ENCODE measurements at places on chromosomes 3 and 15.

DNA sequence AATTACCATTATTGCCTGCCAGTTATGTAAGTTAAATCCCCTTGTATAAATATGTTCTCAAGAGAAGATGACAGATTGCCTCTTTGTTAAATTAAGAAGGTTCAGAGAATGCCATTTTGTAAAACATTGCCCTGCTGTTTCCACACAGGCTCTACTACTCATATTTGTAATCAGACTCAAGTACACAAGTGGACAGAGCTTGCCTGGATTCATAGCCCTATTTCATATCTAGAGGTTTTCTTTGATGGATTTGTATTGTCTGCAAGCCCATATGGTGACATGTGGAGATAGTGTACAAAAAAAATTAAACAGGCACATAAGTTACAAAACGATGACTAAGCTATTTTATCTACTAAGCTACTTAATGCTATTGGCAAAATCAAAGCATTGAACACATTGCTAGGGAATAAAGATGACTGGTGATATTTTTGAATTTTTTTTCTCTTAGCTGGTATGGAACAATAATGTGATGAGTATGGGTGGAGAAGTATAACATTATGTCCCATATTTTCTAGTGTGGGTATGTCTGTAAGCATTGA lies 1286.6 kb upstream of the ALCAM start:
- no peak for DNase-seq

- no peak for DNase-seq
These were observed 7.3 kb downstream of the NGLY1 start for GRCh38 chr3:25775936-25776335.

- no peak for DNase-seq
These were observed 199.5 kb upstream of the TBL1XR1 start for GRCh38 chr3:177396733-177397132.

- no peak for DNase-seq
These were observed 2.3 kb upstream of the ZNF774 start for GRCh38 chr15:90349821-90350220.

GRCh38 chr3:7266551-7266950 lies 405.6 kb downstream of the GRM7 start:
- no peak for DNase-seq

DNA sequence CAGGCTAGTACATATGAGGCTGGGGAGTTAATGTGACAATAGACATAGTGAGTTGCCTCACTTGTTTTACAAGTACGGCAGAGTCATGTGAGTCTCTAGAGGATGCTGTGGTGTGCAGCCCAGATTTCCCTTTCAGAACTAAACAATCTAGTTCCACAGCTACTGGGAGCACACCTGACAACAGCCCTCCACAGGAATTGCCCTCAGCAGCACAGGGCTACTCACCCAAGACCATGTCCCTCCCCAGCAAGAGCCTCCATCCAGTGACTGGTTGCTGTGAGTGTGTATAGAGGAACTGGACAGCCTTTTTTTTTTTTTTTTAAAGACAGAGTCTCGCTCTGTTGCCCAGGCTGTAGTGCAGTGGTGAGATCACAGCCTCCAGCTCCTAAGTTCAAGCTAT lies 40.2 kb upstream of the UBE2E2 start:
- DNase-seq: no peak

DNA sequence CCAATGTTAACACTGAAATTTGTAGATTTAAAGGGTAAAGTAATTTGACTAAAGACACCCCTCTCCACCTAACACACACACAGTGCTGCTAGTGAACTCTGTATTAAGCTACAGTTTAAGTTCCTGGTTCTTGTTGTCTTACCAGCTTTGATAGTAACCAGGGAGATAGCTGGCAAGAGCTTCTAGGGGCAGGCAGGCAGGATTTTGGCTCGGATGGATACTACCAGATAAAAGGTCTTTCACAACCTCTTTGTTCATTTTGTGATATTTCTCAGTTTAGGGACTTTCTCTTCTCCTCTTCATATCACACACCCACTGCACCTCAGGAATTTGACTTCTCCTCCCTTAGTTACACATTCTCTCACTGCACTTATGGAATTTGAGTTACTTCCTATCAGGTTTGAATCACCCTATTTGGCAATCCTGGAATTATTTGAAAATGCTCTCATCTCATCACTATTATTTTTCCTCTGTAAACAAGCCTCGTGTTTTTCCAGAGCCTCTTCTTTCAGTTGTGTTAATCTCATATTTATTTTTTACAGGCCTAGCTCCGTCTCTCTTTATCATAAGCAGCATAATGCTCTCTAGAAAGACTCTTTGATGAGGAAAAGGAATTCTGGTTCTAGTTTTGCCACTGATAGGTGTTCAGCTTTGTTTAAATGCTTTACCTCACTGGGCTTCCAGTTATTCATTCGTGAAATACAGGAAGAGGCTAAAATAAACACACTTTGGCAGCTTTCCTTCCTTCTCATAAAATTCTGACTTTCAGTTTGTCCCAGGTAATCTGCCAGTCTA lies 23.0 kb upstream of the CLDN1 start:
- no peak for DNase-seq

- DNase-seq: no peak
These were observed 11.9 kb downstream of the GTPBP8 start for GRCh38 chr3:113002679-113003078.

DNA sequence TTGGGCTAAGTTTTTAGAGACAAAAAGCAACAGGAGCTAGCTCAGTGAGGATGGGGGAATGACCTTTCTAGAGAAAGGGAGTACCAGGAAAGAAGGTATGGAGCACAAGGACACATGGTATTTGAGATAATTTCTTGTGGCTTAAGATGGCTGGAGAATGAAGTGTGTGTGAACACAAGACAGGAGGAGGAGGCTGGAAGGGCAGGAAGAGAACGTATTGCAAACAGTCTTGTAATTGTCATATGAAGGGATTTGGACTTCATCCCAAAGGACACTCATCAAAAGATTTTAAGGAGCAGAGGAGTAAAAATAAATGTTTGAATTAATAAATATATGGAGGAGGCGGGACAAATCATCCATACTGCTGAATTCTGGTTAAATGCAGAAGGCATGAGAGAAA lies 268.6 kb upstream of the NR2E3 start:
- no peak for DNase-seq

DNA sequence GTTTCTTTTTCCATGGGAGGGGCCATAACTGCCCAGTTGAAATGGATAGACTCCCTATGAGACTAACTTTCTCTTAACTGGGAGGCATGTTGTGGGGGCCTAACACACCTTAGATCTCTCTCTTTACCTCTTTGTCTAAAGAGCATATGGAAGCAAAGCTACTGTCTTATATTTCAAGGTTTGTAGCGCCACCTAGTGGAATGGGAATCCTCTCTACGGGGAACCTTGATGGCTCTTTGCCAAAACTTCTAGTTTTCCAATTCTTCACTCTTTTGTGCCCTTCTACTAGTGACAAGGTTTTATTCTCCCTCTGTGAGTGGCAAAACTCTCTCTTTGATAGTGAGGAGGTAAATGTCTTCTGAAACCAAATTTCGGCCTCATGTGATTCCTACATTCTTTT lies 1030.4 kb upstream of the CADM2 start:
- no peak for DNase-seq

DNA sequence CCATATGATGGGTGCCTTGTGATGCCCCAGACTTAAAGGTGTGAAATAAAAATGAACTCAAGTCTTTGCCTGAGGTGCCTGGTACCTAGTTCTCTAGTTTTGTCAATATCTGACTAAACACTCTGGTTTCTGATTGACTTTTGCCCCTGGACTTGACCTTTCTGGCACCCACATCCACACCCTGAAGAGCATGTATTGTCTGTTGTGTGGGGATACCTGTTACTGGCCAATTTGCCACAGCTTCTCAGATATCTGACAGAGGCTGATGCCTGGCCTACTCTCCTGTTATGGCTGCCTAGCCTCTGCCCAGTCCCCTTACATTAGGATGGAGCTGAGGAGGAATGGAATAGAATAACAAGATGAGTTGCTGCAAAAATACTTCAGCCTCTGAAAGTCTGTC lies 3.6 kb downstream of the ZBTB38 start:
- no peak for DNase-seq

DNA sequence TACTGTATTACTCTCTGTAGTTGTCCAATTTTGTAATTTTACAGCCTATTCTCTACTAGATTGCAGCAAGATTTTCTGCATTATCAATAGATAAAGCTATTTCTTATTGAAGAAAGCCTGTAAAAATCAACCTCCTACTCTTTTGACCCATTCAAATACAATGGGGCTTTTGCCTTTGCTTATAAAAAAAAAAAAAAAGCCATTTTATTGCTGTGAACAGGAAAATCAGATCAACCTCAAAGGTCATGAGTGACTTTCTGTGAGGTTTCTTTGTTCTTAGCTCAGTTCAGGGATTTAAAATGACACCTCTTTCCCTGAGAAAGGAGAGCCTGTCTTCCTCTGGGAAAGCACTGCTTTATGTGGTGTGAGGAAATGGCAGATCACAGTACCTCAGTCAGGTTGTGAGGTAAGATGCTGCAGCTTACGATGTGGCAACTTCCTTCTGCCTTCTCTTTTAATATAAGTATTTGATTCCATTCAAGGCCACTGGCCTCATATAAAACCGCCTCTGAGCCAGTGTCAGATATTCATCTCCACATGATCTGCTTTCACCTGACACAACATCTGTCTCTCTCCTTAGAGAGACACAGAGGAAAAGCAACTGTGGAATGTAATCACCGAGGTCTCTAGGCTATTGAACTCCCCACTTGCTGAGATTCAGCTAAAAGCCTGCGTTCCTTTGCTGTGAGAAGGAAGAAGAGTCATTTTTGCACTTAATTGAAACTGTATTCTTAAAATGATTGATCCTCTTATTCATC lies 161.5 kb upstream of the MB21D2 start:
- no peak for DNase-seq

DNA sequence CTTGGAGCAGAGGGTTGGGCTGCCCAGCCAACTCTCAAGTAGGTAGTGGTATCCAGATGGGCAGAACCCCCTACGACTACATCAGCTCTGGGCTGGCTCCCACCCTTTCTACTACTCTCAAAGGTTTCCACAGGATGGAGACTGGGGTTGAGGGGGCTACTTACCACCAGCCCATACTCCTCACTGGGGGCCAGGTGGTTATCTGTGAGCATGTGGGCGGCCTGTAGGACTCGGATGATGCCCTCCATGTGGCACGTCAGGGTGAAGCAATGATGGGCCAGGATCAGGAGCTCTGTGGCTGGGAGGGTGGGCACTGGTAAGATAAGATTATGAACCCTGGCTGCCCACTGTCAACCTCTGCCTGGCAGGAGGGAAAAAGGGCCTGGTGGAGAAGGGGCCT lies 33.4 kb downstream of the EIF3J start:
- peak; percentile 48 for DNase-seq

DNA sequence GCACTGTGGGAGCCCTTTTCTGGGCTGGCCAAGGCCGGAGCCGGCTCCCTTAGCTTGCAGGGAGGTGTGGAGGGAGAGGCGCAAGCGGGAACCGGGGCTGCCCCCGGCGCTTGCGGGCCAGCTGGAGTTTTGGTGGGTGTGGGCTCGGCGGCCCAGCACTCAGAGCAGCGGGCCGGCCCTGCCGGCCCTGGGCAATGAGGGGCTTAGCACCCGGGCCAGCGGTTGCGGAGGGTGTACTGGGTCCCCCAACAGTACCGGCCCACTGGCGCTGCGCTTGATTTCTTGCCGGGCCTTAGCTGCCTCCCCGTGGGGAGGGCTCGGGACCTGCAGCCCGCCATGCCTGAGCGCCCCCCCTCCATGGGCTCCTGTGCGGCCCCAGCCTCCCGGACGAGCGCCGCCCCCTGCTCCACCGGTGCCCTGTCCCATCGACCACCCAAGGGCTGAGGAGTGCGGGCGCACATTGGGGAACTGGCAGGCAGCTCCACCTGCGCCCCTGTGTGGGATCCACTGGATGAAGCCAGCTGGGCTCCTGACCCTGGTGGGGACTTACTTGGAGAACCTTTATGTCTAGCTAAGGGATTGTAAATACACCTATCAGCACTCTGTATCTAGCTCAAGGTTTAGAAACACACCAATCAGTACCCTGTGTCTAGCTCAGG lies 707.7 kb downstream of the GRM7 start:
- no peak for DNase-seq

DNA sequence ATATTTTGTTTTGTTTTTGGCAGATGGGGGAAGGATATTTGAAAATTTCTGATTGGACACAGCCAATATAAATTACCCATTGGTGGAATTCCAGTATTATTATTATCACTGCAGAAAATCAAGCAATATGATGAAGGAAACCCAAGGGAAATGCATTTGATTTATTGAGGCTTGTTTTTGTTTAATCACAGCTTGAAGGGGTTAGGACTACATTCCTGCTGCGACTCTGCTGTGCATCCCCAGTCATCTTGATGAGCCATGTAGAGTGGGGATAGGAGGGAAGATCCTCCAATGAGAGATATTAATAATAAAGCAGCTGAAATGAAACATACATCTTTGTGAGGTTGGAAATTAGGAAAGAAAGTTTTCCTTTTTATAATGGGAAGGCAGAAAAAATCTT lies 208.6 kb downstream of the GAP43 start:
- no peak for DNase-seq

- DNase-seq: peak; percentile 61
These were observed 768 bp downstream of the UBXN7 start for GRCh38 chr3:196431181-196432136.

DNA sequence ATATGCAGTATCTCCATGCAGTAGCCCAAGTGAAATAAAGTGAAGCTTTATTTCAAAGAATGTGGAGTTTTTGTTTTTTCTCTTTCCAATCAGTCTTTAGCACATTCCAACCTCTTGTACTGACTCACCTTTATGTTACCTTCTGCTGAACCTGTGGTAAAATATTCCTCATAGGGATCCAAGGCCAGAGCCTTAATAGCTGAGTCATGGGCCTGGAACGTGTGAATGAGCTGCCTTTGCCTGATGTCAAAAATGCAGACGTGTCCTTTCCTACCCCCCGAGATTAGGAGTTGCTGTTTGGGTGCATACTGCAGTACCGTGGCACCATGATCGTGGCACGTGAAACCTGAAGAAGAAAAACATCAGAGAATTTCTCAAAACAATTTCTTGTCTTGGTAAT lies 108.5 kb downstream of the GLDN start:
- DNase-seq: no peak

GRCh38 chr15:51969728-51970127 lies 1.9 kb downstream of the LEO1 start:
- no peak for DNase-seq

DNA sequence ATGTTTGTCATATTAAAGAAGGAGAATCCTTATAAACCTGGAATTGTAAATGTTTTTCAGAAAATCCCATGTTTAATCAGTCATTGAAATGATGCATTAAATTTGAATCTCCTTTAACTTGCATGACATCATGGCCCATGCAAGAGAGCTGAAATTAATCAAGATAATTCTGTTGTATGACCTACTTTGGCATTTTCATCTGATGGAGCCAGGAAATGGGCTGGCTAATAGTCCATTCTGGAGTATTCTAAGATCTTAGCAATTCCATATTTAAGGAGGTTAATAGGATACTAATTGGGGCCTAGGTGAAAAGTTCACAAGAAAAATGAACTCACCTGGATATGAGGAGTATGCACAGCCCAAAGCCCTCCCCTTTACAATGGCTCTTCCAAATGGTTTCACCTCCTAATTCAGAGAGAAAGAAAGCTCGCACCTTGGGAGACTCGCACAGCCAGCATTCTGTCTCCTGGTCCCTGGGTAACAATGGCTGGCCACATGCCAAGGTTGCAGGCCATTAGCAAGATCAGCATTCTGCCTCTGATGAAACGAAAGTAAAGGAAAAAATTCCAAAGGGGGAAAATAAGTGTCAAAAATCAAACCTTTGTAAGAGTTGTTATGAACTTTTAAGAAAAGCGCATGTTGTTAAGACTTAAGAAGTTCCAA lies 786.4 kb downstream of the MCTP2 start:
- DNase-seq: no peak

GRCh38 chr15:36370731-36371112 lies 208.7 kb upstream of the CDIN1 start:
- DNase-seq: no peak

GRCh38 chr3:33441225-33441976 lies 1.2 kb upstream of the UBP1 start:
- no peak for DNase-seq

Measured in activated CD8-positive, alpha-beta memory T cell treated with anti-CD3 and anti-CD28 coated beads, Interleukin-2, amount 50 U/mL, for 48 hours (primary cell).